Tibial nerve (tissue), 4 donors: ENCODE measurements at places on chromosomes 4 and X.

- no peaks in the 10 kb centered on the region for H3K4me1 ChIP-seq
- no peak overlapping the region for H3K4me3 ChIP-seq
- H3K27ac ChIP-seq: no peak overlapping the region
- H3K27me3 ChIP-seq: no peaks in the 10 kb centered on the region
Observed at GRCh38 chrX:71604141-71604540, 14.2 kb downstream of the CXCR3 start.

GRCh38 chr4:139833151-139833910, 167.7 kb downstream of the MGST2 start:
- H3K27ac ChIP-seq: no peak overlapping the region
- no peak for DNase-seq
- H3K27me3 ChIP-seq: no peaks in the 10 kb centered on the region
- H3K36me3 ChIP-seq: no peaks in the 10 kb centered on the region
- H3K4me3 ChIP-seq: no peak overlapping the region

- H3K4me1 ChIP-seq: no peaks in the 10 kb centered on the region
- H3K27me3 ChIP-seq: no peaks in the 10 kb centered on the region
- H3K4me3 ChIP-seq: no peak overlapping the region
- H3K27ac ChIP-seq: no peak overlapping the region
- DNase-seq: no peak
- no peaks in the 10 kb centered on the region for H3K36me3 ChIP-seq
Observed at GRCh38 chr4:85107553-85107952, 141.1 kb upstream of the WDFY3 start.

DNA sequence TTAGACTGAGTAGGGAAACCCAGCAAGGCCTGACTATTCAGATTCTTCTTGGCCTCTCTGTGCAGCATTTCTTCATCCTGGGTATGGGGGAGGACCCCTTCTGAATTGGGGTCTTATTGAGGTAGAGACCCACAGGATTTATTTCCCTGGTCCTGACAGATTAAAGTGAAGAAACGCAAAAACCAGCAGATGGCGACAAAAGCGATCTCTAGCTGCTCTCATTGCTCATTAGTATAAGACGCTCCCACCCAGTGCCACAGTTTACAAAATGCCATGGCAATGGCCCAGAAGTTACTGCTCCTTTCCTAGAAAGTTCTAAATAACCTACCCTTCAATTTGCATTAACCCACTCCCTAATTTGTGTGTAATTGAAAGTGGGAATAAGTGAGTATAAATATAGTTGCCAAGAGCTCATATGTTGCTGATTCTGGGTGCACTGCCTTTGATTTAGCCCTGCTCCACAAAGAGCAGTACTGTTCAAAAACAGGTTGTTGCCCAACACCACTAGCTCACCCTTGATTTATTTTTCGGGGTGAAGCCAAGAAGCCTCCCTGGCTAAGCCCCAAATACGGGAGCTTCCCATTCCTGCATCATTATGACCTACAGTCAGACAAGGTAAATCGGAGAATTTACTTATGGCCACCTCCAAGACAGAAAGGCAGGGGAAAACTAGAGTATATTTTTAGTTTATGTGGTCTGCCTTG, 3.7 kb upstream of the BEX4 start:
- no peaks in the 10 kb centered on the region for H3K4me1 ChIP-seq
- H3K27me3 ChIP-seq: no peaks in the 10 kb centered on the region
- DNase-seq: peak; percentile 37
- H3K4me3 ChIP-seq: no peak overlapping the region
- H3K27ac ChIP-seq: no peak overlapping the region

GRCh38 chrX:38701073-38701472, 100.2 kb upstream of the MID1IP1 start:
- no peak overlapping the region for H3K27ac ChIP-seq
- H3K27me3 ChIP-seq: no peaks in the 10 kb centered on the region
- H3K36me3 ChIP-seq: no peaks in the 10 kb centered on the region
- no peak for DNase-seq
- no peak overlapping the region for H3K4me3 ChIP-seq

DNA sequence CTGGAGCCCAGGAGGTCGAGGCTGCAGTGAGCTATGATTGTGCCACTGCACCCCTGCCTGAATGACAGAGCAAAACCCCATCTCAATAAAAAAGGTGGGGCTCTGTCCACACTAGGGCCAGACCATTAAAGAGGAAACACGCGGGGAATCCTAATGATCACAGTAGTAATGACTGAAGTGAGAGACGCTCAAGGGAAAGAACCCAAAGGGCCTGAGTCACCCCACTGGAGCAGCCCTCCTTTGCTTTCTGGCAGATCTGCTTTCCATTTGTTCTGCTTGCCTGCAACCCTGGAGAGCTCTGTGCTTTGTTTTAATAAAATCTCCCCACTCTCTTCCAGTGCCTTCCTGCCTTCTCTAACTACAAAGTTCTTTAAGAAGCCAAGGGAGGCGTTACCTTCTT, 5.0 kb downstream of the TFDP3 start:
- H3K27ac ChIP-seq: no peak overlapping the region
- DNase-seq: no peak
- H3K36me3 ChIP-seq: no peaks in the 10 kb centered on the region
- H3K4me1 ChIP-seq: no peaks in the 10 kb centered on the region

GRCh38 chr4:71830-72229, 18.7 kb downstream of the ZNF595 start:
- H3K36me3 ChIP-seq: no peaks in the 10 kb centered on the region
- no peaks in the 10 kb centered on the region for H3K4me1 ChIP-seq
- H3K27me3 ChIP-seq: no peaks in the 10 kb centered on the region
- no peak for DNase-seq

DNA sequence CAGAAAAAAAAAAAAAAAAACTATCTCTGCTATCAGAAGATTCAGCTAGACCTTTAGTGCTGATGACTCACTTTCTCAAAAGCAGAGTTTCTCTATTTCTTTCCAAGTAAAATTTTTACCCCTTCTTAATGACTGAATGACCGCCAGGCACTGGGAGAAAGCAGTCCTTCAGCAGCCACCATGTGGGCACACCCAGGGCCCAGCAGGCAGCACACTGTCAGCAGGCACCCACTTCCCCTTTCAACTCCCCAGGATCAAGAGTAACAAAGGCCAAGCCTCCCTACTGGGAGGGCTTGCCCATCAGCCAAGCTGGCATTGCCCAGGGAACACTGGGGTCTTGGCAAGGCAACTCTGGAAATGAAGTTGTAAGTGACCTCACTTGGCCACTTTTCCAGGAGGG, 201.9 kb upstream of the MAMLD1 start:
- H3K27me3 ChIP-seq: no peaks in the 10 kb centered on the region
- no peaks in the 10 kb centered on the region for H3K4me1 ChIP-seq
- no peak overlapping the region for H3K4me3 ChIP-seq
- H3K27ac ChIP-seq: no peak overlapping the region
- H3K36me3 ChIP-seq: no peaks in the 10 kb centered on the region

- H3K4me3 ChIP-seq: no peak overlapping the region
- no peaks in the 10 kb centered on the region for H3K27me3 ChIP-seq
- DNase-seq: no peak
Observed at GRCh38 chrX:10900585-10901289, 210.4 kb upstream of the HCCS start.

DNA sequence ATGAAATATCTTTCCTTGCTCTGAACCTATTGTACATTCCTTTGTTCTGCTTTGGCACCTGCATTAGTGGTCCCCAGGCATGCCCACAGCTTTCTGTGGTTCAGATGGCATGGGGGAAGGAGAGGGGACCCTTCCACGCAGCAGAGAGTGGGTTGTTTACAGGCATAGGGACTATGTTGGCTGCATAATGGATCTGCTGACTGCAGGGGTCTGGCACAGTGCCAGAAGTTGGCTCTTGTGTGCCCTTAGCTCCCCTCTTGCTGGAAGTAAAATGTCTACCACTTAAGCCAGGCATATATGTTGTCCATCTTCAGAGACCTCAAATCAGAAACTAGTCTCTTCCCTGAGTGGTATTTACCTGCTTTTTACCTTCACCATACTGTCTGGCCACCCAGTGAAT, 651.9 kb upstream of the PCDH7 start:
- no peaks in the 10 kb centered on the region for H3K27me3 ChIP-seq
- DNase-seq: no peak
- H3K4me1 ChIP-seq: no peaks in the 10 kb centered on the region
- no peak overlapping the region for H3K27ac ChIP-seq
- no peak overlapping the region for H3K4me3 ChIP-seq
- H3K36me3 ChIP-seq: no peaks in the 10 kb centered on the region

DNA sequence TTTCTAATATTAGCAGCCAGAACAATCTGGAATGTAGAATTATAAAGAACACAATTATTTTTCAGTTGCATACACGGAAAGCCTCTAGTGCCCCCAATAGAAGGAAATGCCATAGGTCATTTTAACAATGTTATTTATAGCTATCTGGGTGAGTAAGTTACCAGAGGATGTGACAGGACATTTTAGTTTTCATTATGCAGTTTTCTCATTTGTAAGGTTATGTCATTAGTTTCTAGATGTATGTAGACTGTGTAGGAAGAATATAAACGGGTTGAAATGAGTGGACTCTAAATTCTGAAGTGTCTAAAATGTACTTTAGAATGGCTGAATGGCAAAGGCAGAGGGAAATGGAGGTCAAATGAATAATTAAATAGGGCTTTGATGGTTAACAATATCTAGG, 213.3 kb downstream of the DTHD1 start:
- H3K27ac ChIP-seq: no peak overlapping the region
- H3K4me1 ChIP-seq: no peaks in the 10 kb centered on the region
- H3K4me3 ChIP-seq: no peak overlapping the region
- H3K27me3 ChIP-seq: no peaks in the 10 kb centered on the region
- no peaks in the 10 kb centered on the region for H3K36me3 ChIP-seq

DNA sequence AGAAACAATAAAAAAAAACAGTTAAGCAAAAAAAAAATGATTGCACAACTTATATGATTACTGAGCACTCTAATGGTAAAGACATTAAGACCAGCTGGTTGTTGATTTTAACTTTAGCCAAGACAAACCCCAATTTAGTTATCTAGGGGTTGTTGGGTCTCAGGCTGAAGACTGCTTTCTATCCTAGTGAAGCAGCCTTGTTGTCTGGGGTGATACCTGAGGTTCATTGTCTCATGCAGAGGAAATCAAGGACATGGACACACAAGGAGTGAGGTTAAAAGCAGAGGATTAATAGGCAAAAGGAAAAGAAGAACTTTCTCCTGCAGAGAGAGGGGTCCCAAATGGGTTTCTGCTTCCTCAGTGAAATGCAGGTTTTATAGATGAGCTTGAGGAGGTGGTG, 40.0 kb upstream of the CYP2U1 start:
- H3K27ac ChIP-seq: no peak overlapping the region
- no peaks in the 10 kb centered on the region for H3K27me3 ChIP-seq
- no peaks in the 10 kb centered on the region for H3K36me3 ChIP-seq
- no peak overlapping the region for H3K4me3 ChIP-seq
- peaks cover 12% of the 10 kb centered on the region for H3K4me1 ChIP-seq

- H3K27me3 ChIP-seq: no peaks in the 10 kb centered on the region
- DNase-seq: no peak
- H3K4me1 ChIP-seq: no peaks in the 10 kb centered on the region
- no peak overlapping the region for H3K27ac ChIP-seq
- H3K4me3 ChIP-seq: no peak overlapping the region
- H3K36me3 ChIP-seq: no peaks in the 10 kb centered on the region
Observed at GRCh38 chrX:46117234-46117633, 428.0 kb downstream of the ZNF674 start.

- no peaks in the 10 kb centered on the region for H3K27me3 ChIP-seq
- no peaks in the 10 kb centered on the region for H3K4me1 ChIP-seq
- H3K27ac ChIP-seq: no peak overlapping the region
Observed at GRCh38 chrX:46236411-46236810, 308.8 kb downstream of the ZNF674 start.

DNA sequence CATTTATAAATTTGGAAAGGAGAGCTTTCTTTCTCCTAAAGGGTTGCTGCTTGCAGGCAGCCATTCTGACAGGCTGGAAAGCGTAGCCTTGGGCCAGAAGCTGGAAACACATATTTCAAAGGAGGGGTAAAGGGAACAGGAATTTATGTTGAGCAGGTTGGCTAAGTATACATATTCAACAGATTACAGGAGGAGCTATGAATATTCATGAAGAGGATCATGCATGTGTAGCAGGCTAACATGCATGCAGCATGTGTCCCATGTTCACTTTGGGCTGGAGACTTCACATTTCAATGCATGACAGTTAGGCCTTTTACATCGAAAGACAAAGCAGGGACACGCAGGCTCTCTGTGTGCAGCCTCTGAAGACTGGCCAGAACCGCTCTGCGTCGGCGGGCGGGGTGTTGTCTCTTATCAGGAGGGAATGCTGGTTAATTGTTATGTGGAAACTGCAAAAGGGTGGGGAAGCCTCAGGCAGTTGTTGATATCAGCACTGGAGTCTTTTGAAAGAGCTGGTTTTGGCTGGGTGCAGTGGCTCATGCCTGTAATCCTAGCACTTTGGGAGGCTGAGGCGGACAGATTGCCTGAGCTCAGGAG, 31.5 kb downstream of the CASP3 start:
- no peak overlapping the region for H3K4me3 ChIP-seq
- H3K36me3 ChIP-seq: no peaks in the 10 kb centered on the region
- DNase-seq: no peak
- H3K27me3 ChIP-seq: no peaks in the 10 kb centered on the region
- no peak overlapping the region for H3K27ac ChIP-seq

DNA sequence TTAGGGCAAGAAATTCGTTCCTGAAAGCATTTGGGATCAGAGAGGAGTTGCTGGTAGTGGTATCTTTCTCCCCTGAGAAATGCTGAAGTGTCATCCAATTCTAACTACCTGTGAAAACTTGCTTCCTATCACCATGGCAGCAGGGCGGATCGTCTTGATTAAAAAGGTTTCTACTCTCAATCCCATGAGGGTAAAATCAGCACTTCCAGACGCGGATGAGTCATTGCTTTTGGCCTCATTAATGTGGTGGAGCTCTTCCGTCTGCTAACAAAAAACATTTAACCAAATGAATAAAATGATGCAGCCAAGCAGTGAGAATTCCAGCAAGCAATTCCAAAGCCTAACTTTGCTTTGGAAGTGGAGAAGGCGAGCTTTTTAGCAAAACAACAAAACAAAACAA, 325.6 kb downstream of the CAMK2D start:
- H3K27ac ChIP-seq: peak overlapping the region; percentile 21
- H3K4me1 ChIP-seq: no peaks in the 10 kb centered on the region
- DNase-seq: peak; percentile 70
- H3K27me3 ChIP-seq: no peaks in the 10 kb centered on the region

- no peak overlapping the region for H3K4me3 ChIP-seq
- no peaks in the 10 kb centered on the region for H3K27me3 ChIP-seq
- peak; percentile 14 for DNase-seq
- no peaks in the 10 kb centered on the region for H3K36me3 ChIP-seq
- H3K4me1 ChIP-seq: no peaks in the 10 kb centered on the region
- no peak overlapping the region for H3K27ac ChIP-seq
Observed at GRCh38 chr4:99642725-99643489, 14.7 kb downstream of the C4orf54 start.

GRCh38 chrX:29535212-29536162, 679.9 kb upstream of the MAGEB2 start:
- no peak for DNase-seq
- H3K4me3 ChIP-seq: no peak overlapping the region
- H3K27me3 ChIP-seq: no peaks in the 10 kb centered on the region
- no peaks in the 10 kb centered on the region for H3K4me1 ChIP-seq
- no peaks in the 10 kb centered on the region for H3K36me3 ChIP-seq
- H3K27ac ChIP-seq: no peak overlapping the region
